ENCODE measurements at places on chromosomes 12 and 14.

DNA sequence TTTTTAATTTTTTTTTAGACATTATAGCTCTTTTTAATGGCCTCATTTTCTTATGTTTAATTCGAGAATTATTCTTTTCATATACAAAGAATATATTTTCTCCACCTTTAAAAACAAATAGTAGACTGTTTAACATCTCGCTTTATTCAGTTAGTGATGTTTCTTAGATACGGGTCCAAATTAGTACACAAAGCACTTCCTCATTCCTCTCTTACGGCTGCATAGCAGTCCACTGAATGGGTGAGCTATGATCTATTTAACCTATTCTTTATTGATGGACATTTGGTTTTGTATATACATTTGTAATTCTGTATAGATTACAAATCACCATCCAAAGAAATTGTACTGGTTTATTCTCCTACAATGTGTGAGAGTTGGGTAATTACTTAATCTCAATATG, 8.3 kb upstream of the GPR162 start:
- DNase-seq: no peak

DNA sequence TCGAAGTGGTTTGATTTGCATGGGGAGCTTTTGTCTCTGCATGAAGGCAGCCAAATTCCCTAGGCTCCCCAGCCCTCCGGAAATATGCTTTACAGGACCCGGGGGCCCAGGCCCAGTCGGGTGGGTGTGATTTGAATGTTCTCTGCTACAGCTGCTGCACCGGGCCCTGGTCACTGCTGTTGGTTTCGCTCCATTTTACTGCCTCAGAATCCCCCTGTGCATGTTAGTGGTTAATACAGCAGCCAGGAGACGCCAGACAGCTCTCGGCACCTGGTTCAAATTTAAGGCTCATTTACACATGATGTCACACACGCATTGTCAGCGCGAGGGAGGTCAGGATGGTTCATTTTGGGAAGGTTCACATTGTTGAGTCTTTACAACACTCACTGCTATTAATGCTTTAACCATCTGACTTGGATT, 99.6 kb downstream of the SLC38A6 start:
- no peak for DNase-seq

GRCh38 chr12:16608946-16609539, 3.1 kb upstream of the LMO3 start:
- no peak for DNase-seq

DNA sequence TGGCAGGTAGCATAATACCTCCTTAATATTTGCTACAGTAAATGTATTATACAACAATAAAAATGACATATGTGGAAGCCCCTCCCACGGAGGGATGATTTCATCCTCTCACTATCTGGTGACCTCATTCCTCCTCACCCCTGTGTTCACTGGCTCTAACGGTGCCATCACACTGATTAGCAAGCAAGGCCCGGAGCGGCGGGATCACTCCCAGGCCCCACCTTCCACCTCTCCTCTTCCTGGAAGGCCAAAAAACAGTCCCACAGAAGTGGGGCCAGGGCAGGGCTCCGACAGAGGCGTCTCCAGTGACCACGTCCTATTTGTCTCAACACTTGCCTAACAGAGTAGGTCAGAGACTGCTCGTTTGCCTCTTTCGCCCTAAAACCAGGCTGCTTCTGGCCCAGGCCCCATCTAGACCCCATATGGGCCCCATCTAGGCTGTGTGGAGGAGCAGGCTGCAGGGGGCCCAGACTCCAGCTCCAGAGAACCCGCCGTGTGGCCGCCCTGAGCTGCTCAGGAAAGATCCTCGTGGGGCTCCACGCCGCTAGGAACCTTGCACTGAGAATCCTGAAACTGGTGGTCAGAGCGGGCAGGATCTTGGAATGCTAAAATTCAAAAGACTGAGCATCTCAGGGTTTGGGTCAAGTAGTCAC, 3.7 kb downstream of the SELPLG start:
- no peak for DNase-seq
